ENCODE measurements at places on chromosomes 5 and 9. TPM values are rescaled to one million over a fixed set of nuclear protein-coding genes. Genes with fewer than 3 reads are reported as not detected.

Gene AMBP
- total RNA-seq, result 0.83 TPM

Gene RPS23
- total RNA-seq, result 2,049 TPM

Gene CDK5RAP2
- total RNA-seq, result 39.5 TPM

Gene ADGRV1
- 155 TPM for total RNA-seq

Gene CERCAM
- total RNA-seq, result 22.3 TPM
